Amygdala (tissue), 56 donors: ENCODE measurements at places on chromosomes 2 and 18.
A peak's percentile ranks its signal among the peaks of the same experiment; 100 is the strongest.

- no peak for DNase-seq
These were observed 37.2 kb upstream of the B4GALT6 start for GRCh38 chr18:31721601-31722000.

DNA sequence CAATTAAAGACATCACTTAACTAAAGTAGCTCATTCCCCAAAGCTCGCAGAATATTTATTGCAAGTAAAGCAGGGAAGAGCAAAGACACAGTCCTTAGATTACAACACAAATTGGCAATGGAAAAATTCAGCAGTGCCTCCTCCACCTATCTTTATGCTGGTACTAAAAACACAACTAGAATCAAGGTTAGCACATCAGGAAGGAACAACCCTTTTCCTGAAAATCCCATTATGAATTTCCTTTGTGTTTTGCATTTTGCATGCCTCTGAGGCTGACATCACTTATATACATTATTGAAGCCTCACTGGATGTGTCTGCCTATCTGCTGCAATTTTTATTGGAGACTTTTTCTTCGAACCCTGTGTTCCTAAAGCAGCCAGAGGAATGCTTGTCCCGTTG, 193.8 kb upstream of the STK17B start:
- DNase-seq = no peak

- no peak for DNase-seq
These were observed 292.5 kb upstream of the TRIB2 start for GRCh38 chr2:12424219-12424618.

GRCh38 chr2:121071034-121071504, 213.9 kb downstream of the TFCP2L1 start:
- peak; percentile 20 for DNase-seq

DNA sequence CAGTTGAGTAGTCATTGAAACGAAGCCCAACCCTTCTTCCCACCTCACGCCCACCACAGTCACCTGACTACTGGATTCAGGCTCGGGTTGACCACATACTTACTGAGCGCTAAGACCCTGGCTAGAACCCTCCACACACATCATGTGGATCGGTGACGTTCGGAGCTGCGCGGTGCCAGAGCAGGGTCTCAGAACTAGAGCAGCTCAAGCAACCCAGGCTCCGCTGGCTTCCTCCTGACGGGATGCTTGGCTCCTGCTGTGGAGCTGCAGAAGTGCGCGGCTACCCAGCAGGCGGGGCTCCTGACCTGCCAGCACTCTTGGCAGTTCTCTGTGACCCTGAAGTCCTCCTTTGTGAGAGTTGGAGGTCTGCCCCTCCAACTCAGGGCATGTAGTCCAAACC, 90.6 kb upstream of the MBOAT2 start:
- no peak for DNase-seq
